ENCODE measurements at places on chromosomes 16 and 17. TPM values are rescaled to one million over a fixed set of nuclear protein-coding genes. Genes with fewer than 3 reads are reported as not detected.

The PMP22 gene
- 31.3 TPM for total RNA-seq

The KRT12 gene
- total RNA-seq = not detected

The INO80E gene
- 43.8 TPM for total RNA-seq

The ZNF778 gene
- 20.0 TPM for total RNA-seq

The CALB2 gene
- 0.94 TPM for total RNA-seq

The TBC1D28 gene
- total RNA-seq = not detected

The COX6A2 gene
- total RNA-seq = 68.6 TPM

The GOT2 gene
- total RNA-seq = 49.0 TPM
